Glomerular endothelial cell (primary cell): ENCODE measurements at places on chromosomes 1 and 21.

DNA sequence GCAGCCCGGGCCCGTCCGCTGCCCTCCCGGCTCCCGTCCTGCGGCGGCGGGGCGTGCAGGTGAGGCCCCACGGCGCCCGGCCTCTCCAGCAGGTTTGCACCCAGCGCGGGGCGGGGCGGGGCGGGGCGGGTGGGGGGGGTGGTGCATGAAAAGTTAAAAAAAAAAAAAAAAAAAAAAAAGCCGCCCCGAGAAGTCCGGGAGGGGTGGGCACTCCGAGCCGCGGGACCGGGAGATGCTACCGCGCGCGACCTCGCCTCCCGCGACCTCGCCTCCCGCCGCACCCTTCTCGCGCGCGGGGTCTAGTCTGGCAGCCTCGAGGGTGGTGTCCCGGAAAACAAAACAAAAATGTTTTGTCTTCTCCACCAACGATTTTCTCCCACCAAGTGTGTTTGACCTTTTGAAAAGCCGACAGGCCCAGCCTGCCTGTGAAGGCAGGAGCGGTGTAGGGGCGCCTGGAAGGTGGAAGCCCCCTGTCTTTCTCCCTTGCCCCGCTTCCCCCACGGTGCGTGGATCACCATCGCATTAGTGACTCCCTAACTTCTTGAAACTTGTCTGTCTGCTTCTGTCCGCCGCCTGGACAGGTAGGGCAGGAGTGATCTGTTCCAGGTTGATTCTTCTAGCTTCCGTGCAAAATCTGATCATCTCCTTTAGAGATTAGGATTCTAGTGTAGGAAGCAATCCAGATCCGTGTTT lies 569 bp downstream of the RCAN3 start:
- DNase-seq = no peak

GRCh38 chr21:45043541-45044020 lies 30.8 kb upstream of the ADARB1 start:
- DNase-seq = no peak

DNA sequence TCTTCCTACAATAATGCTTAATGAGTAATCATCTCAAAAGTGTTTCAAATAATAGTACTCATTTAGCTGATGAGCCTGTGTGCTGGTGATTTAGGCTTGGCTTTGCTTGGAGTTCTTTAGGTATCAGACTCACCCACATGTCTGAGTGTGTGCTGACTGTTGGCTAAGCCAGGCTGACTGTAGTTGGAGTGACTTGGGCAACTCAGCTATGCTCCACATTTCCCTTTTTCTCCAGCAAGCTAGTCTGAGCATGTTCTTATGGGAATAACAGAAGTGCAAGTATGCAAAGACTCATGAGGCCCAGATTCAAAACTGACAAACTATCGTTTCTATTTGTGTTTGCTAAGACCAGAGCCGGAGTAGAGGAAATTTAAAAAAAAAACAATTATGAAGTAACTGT lies 99.0 kb upstream of the ADGRL4 start:
- no peak for DNase-seq

DNA sequence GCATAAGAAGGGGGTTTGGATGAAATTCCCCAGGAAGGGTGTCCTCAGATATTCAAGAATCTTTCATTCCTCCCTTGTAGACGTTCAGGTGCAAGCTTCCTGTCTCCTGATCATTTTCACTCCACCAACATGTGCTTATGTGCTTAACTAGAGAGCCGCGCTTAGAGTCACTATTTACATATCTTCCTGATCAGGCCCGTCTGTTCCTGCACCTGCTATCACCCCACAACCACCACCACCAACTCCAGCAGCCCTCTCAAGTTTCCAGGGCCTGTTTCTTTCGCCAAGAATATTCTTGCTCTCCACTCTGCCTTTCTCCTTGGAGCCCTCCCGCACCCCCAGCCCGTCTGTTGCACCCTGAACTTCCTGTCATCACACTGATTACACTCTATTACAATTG lies 113.4 kb downstream of the SPSB1 start:
- DNase-seq = no peak

DNA sequence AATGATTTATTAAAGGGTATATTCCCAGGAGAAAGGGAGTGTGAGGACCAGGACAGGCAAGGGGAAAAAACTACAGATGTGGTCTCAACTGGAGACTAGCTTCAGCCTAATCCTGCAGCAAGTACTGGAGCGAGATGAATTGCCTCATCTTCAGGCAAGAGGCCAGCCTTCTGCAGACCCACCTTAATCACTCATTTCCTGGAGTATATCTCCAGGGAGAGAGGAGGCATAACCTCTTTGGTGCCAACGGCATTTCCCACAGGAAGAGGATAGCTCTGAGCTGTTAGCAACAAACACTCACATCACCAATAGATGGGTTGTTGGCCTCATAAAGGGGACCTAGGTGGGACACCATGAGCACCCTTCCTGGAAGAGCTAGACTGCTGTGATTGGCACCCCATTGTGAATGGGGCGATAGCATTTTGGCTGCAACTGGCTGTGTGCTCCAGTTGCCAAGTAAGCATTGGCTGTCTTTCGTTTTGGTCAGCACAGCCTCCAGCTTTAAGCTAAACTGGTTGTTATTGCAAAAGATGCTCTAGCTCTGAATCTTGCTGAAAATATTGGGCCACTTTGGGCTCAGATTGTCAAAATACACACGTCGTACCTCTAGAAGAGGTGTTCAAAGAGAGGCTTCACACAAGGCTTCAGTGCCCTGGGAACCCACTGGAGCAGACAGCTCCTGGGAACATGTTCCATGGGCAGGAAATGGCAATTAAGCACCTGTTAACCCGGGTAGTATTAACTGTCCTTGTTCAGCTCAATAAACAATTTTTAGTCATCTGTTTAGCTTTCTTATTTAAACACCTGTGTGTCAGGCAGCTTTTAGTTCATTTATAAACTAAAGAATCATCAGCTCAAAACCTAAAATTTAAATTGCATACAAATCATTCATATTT lies 314.8 kb upstream of the C1orf87 start:
- DNase-seq = no peak

DNA sequence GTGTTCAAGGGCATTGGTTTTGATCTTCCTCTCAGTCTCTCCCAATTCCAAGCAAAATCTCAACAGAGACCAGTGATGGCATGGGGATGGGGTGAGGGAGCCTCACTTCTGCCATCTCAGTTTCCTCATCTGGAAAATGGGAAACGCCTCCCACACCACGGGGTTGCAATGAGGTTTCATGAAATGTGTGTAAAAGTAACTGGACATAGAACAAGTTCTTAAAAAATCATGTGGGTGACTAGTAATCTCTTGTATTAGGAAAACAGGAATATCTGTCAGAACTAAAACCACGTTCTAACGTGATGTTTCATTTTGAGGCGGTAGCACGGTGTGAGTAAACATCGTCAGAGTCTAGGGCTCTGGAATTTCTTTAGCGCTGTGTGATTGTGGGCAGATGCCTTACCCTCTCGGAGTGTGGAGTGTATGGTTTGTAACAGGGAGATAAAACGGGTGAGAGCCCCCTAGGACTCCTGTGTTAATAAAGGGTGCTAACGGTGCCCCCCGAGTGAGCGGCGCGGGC lies 55.5 kb upstream of the DNAJC6 start:
- no peak for DNase-seq

- no peak for DNase-seq
These were observed 544.2 kb upstream of the ZRANB2 start for GRCh38 chr1:71625004-71625403.

DNA sequence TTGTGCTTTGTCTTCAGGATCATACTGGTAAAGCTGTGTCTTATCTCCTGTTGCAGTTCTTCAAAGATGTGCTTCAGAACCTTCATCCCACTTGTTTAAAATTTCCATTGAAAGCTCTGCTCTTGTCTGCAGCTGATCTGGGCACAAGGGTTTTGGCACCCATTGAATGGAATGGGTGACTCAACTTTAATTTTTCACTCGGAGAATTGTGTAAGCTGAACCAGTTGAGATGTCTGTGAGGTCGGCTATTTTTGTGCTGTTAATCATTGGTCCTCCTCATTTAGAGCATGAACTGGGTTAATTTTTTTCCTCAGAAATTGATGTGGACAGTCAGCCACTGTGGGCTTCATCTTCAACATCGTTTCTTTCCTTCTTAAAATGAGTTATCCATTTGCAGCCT lies 252.1 kb downstream of the TM2D1 start:
- no peak for DNase-seq

DNA sequence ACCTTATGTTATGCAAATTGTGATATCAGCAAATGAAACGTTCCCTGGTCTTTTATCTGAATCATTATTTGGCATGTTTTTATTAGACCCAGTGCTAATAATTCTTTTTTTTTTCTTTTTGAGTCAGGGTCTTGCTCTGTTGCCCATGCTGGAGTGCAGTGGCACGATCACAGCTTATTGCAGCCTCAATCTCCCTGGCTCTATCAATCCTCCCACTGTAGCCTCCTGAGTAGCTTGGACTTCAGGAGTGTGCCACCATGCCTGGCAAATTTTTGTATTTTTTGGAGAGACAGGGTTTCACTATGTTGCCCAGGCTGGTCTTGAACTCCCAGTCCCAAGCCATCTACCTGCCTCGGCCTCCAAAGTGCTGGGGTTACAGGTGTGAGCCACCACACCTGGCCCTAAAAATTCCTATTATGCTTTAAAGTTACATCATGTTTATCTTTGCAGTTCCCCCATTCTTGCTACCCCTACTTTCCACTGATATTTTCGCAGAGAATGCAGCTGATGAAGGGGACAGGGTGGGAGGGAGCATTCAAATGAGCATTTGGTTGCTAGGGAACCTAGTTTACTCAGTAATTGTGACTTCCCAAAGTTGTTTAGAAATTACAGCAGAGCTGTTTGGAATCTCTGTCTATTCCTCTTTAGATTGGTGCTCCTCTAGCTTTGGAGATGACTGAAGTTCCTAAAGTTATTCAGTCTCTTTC lies 18.4 kb downstream of the C1orf21 start:
- no peak for DNase-seq

DNA sequence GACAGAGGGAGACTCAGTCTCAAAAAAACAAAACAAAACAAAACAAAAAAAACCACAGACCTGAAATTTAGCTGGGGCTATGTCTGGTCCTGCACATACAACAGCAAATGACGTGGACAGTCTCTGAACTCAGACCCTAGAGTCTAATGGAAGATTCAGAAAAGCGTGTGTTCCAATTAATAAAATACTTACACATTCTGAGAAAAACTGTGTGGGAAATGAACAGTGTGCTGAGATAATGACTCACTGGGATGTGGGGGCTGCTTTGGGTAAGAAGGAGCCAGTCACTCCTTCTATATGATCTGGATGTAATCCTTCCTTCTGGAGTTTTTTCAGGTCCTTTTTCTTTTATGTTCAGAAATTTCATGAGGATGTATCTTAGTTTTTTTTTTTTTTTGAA lies 29.4 kb downstream of the CLDN14 start:
- DNase-seq = no peak

DNA sequence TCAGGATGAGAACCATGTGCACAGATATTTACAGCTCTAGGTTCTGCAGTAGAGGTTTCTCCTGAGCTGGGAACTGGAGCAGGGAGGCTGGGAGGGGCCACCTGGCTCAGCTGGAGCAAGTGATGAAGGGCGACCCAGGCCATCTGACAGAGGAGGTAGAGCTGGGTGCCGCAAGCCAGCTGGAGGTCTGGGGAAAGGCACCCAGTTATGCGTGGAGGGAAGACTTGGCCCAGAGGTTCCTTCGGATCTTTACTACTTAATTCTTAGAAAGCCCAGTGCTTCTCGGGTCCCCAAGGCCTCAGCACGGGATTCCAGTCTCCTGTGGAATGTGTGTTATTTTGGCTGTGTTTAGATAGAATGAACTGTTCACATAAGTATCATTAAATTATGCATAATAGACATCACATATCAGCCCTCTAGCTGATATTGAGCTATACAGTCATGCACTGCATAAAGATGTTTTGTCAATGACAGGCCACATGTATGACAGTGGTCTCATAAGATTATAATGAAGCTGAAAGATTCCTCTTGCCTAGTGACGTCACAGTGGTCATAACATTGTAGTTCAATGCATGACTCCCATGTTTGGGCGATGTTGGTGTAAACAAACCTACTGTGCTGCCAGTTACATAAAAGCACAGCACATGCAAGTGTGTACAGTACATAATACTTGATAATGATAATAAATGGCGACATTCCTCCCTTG lies 245.1 kb downstream of the RHOU start:
- DNase-seq = no peak

- DNase-seq = no peak
These were observed 3.8 kb downstream of the CNR2 start for GRCh38 chr1:23909412-23909811.

DNA sequence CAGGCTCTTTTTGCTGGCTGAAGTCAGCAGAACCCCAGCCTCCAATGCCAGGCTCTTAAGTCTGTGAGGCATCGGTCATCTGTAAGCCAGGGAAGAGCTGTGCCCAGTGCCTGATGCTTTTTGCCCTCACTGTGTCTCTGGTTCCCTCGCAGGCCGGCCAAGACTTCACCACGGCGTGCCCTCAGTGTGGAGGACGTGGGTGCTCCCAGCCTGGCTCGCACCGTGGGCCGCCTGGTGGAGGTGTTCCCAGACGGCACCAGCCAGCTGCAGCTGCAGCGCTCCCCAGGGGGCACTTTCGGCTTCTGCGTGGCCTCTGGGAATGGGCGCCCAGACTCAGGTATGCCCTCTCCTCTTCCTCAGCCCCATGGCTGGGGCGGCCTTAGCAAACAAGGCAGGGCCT lies 32.5 kb downstream of the KIAA1614 start:
- DNase-seq = no peak

DNA sequence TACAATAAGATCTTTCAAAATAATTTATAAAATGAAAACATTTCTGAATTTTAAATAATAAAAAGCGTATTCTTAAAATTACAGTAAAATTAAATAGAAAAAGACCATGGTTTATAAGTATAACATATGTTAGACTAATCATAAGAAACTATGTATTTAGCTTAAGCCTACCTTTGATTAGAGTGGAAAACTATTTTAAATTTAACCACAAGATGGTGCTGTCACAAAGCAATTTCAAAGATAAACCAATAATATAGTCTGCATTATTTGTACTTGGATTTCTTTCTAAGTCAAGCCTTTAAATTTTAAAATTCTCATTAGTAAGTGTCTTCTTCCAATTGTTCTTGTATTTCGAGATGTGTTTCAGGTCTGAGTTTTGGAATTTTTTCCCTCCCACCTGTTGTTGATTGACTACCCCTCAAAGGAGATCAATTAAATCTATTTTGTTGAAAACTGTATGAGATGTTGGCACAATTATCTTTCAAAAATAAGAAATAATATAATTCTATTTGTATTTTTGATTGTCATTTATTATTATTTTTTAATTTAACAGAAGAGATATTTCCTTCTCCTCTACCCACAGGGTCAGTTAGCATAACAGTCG lies 459.8 kb downstream of the KCNT2 start:
- peak; percentile 37 for DNase-seq

DNA sequence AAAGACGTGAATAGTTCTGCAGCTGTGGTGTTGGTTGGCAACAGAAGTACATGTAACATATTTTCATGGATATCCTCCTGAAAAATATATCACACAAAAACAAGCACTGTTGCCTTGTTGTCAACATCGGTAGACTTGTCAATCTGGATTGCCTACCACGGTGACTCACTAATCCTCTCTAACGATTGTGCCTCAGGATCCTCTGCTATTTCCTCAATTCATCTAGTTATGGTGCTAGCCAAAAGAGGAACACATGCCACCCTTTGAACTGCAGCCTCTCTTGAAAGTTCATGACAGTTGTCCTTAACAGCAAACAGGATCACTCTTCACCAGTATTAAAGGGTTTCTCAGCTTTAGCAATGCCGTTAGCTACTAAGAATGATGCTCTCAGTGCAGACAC lies 25.7 kb downstream of the RASAL2 start:
- DNase-seq = no peak

- DNase-seq = peak; percentile 34
These were observed 42.4 kb upstream of the TACSTD2 start for GRCh38 chr1:58619286-58620054.
